ENCODE measurements at places on chromosomes 6 and 20.

GRCh38 chr6:44618371-44618770, 230.9 kb downstream of the CDC5L start:
- DNase-seq, result peak; percentile 48

DNA sequence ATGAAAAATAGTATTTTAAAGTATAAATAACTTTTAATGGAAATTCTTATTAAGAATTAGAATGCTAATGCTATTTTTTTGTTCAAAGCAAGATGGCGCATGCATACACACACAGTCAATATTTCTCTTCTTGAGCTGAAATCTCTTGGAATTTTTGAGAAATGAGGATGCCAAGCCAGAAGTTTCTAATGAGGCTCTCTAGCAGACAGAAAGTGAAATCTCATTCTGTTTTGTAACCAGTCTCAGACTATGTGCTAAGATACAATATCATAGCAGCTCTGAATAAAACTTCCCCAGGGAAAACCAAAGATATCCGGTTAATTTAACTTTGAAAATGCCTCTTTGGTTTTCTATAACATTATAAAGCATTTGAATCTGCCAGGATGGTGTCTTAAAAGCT, 97.2 kb upstream of the HDAC2 start:
- no peak for DNase-seq

GRCh38 chr6:21478883-21479539, 114.5 kb upstream of the SOX4 start:
- DNase-seq, result no peak

DNA sequence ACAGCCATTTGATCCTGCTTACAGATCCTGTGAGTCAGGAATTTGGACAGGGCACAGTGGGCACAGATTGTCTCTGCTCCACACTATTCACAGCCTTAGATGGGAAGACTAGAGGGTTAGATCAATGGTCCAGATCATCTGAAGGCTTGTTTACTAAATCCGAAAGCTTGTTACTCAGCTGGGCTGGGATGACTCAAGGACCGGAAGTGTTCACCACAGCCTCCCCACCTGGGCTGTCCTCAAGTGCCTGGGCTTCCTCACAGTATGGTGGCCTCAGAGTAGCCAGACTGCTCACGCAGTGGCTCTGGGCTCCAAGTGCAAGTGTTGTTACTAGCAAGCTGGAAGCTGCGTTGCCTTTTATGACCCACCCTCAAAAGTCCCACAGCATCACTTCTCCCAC, 75.4 kb upstream of the INSM1 start:
- DNase-seq, result no peak

DNA sequence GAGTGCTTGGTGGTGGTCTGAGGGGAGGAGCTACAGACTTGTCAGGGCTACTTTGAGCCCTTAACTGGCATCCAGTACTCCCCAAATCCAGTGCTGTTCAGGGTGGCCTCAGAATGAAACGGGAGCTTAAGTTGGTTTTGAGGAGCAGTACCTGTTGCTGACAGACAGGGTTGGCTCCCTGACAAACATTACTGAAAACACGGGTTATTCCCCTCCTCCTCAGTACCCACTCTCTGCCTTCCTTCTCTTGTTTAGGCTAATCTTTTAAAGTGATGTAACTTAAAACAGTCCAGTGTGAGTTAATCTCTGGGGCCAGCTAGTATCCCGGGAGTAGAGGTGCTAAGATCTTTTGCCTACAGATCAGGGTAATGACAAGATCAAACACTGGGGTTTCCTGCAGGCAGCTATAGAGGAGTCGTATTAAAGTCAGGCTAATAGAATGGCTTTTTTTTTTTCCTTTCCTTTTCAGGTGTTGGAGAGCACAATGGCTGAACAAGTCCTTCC, 3.7 kb downstream of the TNFAIP3 start:
- no peak for DNase-seq

DNA sequence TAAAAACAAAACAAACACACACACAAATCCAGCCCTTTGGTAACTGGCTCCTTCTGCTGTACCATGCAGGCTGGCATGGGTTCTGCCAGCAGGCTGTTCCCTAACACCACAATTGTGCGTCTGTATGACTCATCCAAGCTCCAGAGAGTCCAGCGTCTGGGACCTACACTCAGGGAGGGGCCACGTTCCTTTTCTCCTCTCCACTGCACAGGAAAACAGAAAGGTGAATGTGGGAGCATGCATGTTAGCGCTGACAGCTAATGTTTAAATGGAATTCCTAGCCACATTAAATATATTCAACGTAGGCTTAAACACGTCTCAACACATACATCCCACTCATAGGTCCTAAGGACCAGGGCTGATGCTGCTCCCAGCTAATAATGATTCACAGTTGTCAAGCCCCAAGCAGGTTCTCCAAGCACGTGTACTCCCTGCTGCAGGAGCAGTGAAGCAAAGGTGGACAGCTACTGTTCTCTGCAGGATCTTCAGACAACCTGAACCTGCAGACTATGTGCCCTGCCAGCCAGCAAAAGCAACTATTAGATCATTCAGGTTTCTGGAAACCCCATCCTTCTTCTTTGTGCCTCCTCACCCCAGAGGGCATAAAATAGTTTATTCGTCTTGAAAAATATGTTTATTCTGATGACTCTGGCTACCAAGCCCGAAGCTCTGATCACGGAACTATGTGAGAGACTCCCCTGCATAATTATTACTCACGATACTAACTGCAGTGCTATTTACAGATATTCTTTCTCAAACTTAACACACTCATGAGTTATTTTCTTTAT, 20.9 kb downstream of the MAP1LC3A start:
- DNase-seq, result peak; percentile 96

DNA sequence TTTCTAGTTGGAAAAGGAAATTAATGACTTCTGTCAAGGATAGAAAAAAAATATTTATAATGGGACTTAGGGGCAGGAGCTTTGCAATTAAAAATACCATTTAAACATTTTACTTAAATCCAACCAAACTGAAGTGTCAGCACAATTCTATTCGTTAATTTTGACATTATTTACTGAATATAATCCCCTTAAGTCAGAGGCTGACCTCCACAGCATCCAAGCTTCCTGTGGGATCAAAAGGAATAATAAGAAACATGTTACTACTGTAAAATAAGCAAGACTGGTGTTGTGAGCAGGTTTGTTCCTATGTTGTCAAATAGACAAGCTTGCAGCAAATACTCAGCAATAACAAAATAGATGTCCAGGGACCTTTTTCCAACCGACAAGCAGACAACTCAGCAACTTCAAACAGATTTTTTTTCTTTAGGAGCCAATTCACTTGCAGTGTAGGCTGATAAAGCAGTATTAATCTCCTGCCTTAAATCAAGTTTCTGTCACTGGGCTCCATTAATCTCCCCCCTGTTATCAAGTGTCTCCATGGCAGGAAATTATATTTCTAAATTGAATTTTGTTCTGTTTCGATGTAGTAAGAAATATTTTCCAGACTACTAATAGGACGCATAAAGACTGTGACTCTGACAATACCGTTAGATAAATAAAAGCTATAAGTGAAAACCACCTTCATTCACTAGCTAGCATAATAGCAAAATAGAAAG, 157.4 kb downstream of the HACE1 start:
- no peak for DNase-seq

GRCh38 chr6:39053016-39053624, 4.5 kb downstream of the GLP1R start:
- no peak for DNase-seq

- DNase-seq, result no peak
Measured at GRCh38 chr20:33408313-33408712, 7.0 kb upstream of the CDK5RAP1 start.

- no peak for DNase-seq
Measured at GRCh38 chr6:45415315-45415714, 37.6 kb upstream of the SUPT3H start.

DNA sequence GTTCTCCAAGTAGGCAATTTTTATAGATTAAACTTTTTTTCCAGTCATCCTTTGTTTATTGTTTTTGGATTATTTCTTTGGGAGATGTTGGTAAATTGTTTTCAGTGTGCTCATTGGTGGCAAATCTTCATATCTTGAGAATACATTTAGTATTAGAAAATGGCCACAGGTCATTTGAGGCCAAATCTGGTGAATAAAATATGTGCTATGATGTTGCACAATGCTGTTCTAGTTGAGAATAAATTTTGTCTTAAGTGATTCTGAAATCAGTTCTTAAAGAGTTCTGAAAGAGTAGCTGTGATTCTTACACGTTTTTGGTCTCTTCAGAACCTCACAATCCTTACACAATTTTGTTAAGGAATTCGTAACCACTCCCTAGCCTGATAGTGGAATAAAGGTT, 20.1 kb downstream of the CDKAL1 start:
- no peak for DNase-seq

DNA sequence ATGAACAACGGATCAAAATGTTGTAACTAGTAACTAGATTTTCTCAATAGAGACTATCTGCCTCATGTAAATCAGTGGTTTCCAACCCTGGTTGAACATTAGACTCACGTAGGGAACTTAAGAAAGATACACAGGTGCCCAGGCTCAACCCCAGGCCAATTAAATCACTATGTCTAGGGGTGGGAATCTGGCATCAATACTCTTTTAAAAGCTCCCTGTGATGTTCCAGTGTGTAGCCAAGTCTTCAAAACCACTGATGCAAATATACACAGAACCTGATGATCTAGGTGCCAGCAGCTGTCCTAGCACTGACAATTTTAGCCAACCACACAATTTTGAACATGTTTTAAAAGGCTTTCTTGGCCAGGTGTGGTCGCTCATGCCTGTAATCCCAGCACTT, 128.7 kb downstream of the TBC1D32 start:
- DNase-seq, result no peak

GRCh38 chr20:33651562-33652048, 10.5 kb upstream of the C20orf144 start:
- DNase-seq, result no peak

GRCh38 chr6:111743862-111744692, 129.2 kb downstream of the FYN start:
- peak; percentile 92 for DNase-seq

DNA sequence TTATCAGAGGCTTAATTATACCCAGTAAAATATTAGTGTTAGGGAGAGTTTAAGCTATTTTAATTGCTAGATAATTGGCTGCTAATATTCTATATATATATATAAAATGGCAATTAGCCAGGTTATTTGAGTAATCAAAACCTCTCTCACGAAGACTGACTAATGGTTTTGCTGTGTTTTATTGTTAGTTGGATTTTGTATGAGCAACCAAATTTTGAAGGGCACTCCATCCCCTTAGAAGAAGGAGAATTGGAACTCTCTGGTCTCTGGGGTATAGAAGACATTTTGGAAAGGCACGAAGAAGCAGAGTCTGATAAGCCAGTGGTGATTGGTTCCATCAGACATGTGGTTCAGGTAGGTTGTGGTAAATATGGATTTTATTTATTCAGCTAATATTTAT, 102.2 kb downstream of the RTN4IP1 start:
- DNase-seq, result no peak

- no peak for DNase-seq
Measured at GRCh38 chr6:90086517-90086916, 192.2 kb downstream of the GJA10 start.

- DNase-seq, result peak; percentile 75
Measured at GRCh38 chr20:3173610-3174441, 477 bp upstream of the LZTS3 start.

GRCh38 chr20:32444474-32445220, 86.5 kb downstream of the ASXL1 start:
- no peak for DNase-seq

DNA sequence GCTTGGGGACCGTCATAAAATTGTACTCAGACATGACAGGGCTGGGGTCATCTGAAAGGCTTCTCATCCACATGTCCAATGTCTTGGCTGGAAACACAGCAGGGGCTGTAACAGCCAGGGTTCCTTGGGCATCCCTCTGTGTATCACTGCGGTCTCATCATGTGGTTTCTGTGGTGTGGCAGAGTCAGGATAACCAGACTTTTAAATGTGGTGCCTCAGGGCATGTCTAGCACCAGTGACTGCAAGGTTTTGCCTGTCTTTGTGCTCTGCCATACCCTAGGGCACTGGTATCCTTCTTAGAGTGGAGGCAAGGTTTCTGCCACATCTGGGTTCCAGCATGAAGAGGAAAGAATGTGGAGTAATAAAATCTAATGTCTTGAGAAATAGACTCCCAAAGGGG, 124.2 kb downstream of the PLEKHG1 start:
- no peak for DNase-seq

GRCh38 chr6:56549014-56549413, 93.7 kb downstream of the DST start:
- DNase-seq, result no peak

DNA sequence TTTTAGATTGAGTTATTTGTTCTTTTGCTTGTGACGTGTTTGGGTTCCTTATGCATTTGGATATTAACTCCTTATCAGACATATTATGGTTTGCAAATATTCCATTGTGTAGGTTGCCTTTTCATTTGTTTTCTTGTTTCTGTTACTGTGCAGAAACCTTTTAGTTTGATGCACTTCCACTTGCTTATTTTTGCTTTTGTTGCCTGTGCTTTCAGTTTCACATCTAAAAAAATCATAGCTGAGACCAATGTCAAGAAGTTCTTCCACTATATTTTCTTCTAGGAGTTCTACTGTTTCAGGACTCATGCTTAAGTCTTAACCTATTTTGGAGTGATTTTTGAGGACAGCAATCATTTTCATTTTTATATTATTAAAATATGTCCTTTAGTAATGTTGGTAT, 113.5 kb downstream of the EPM2A start:
- DNase-seq, result no peak

DNA sequence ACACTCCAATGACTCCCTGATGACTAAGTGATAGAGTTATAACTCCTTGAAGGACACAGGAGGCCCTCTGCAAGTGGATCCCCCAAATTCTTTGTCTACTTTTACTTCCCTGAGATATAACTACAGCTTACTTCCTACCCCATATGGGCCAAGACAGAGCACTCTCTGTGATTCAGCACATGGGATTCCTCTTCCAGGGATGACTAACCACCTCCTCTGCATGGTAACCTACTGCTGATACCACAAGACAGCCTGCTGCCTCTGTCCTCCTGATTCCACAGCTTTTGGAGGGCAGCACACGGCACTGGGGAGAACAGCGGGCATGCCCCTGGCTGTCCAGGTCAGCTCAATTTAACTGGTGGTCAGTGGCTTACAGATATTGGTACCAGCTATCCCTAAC, 675.7 kb upstream of the AGPAT4 start:
- no peak for DNase-seq

- no peak for DNase-seq
Measured at GRCh38 chr6:16130437-16130891, 1.6 kb downstream of the MYLIP start.

DNA sequence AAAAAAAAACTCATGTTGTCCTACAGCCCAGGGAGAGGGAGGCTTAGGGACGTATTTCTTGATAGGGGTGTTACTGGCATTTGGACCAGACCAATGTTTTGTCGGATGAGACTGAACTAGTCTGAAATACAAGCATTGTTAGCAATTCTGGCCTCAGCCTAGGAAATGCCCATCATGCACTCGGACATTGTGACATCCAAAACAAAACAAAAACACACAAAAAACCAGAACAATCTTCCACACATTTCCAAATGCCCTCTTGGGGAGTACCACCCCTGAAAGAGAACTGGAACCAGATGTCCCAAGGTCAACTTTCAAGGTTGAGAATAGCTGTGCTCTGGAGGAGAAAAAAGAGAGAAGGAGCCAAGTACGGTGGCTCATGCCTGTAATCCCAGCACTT, 299.1 kb upstream of the JARID2 start:
- no peak for DNase-seq

GRCh38 chr6:131948692-131949619, 2.2 kb downstream of the CCN2 start:
- DNase-seq, result peak; percentile 14
